ENCODE measurements at places on chromosomes 7 and 10.
A peak's percentile ranks its signal among the peaks of the same experiment; 100 is the strongest.

GRCh38 chr7:99579956-99580777, 17.9 kb upstream of the TMEM225B start:
- peak; percentile 29 for DNase-seq

DNA sequence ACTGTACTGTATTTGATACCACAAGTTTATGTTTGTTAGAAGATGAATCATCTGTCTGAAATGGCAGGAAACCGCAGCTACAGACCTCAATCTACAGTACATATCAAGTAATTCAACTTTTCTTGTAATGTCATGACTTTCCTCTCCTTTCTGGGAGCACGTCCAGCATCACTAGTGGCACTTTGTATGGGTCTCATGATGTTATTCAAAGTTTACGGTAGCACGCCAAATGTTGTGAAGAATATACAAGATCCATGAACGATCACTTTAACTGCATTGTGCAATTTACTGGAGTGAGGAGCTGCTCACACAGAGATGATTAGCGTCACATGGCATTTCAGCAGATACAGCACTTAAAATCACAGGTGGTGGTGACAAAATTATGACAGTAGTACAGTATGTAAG, 257.8 kb upstream of the GNAI1 start:
- no peak for DNase-seq

- DNase-seq: no peak
These were observed 25.9 kb downstream of the OAT start for GRCh38 chr10:124392626-124393342.

- DNase-seq: no peak
These were observed 114.6 kb downstream of the PRPF18 start for GRCh38 chr10:13701157-13701919.

DNA sequence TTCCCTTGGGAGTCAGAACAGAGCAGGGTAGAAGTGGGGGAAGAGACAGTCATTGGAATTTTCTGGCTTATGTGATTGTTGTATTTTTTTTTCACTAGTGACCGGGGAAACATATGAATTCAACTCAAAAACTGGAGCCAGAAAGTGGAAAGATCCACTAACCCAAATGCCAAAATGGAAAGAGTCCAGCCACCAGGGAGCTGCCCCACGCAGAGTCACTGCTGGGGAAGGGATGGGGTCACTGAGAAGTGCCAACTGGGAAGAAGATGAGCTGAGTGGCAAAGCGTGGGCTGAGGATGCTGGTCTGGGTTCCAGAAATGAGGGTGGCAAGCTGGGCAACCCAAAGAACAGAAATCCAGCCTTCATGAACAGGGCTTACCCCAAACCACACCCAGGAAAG, 69.2 kb downstream of the CDHR3 start:
- DNase-seq: no peak

- DNase-seq: no peak
These were observed 20.7 kb downstream of the CCDC3 start for GRCh38 chr10:12980713-12981306.

GRCh38 chr7:46664453-46664852, 743.4 kb upstream of the IGFBP3 start:
- no peak for DNase-seq

DNA sequence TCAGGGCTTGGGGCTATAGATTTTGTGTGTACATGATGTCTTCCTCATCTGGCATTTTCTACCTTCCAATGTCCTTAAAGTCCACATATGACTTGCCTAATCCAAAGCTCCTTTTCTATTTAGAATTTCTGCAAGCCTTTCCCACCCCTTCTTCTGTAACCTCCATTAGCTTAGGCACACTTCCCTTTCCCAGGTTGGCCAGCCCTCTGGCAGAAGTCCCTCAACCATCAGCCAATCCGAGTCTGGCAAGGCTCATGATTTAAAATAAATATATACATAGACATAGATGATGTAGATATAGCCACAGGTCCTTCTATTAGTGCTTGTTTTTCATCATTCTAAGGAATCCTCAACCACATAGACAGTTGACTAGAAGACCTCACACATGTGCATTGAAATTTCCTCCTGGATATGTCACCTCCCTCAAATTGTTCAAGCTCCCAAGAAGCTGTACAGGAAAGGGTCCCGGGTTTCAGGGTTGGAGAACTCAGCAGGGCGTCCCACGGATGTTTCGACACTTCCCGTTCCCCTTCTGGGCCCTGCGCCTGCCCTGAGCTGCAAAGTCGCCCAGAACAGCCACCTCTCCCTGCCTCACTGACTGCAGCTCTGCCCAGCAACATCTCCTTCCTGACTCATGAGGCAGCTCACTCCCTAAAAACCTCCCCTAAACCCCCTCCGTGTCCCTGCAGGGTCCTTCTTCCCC, 20.4 kb upstream of the PIK3AP1 start:
- no peak for DNase-seq

DNA sequence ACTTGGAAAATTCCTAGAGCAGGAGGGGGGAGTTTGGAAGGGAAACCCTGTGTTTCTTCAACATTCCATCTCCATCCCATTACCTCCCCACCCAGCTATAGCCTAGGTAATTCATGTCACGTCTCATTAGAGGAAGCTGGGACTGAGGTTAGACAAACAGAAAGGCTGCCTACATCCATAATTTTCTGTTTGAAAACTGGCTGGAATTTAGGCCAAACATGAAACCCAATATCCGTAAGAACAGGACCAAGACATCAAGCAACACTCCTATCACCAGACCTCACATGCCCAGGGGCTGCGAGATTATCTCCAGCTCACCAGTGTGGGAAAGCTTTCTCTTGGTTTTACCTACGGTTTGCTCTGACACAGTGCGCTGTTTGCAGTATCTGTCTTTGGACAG, 316.3 kb downstream of the FRMD4A start:
- DNase-seq: no peak

GRCh38 chr10:102726274-102726673, 11.8 kb downstream of the SFXN2 start:
- DNase-seq: no peak

- DNase-seq: no peak
These were observed 538.7 kb upstream of the MGMT start for GRCh38 chr10:128928231-128928836.
